ENCODE measurements at places on chromosomes 5 and 9.

GRCh38 chr9:121839726-121840500 lies 188.5 kb downstream of the DAB2IP start:
- peak; percentile 40 for DNase-seq

- no peak for DNase-seq
Measured at GRCh38 chr9:78828521-78828920, 531.6 kb downstream of the PSAT1 start.

DNA sequence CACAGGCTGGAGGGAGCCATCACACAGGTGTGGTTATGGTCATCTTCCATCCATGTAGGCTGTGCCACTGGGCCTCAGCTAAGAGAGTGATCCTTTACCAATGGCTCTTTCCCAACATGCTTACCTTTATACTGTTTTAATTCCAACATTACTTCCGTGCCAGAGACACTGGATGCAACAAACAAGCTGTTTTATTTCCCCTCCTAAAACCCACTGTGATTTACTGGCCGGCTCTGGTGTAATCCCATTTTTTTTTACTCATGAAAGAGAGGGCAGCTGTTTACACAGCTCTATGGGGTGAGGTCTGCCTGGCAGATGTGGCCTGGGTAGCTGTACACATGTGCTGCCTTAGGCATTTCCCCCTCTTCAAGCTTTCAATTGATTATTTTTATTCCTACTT lies 58.5 kb downstream of the MACROH2A1 start:
- DNase-seq, result no peak

GRCh38 chr5:34051374-34051980 lies 8.5 kb upstream of the C1QTNF3 start:
- no peak for DNase-seq

DNA sequence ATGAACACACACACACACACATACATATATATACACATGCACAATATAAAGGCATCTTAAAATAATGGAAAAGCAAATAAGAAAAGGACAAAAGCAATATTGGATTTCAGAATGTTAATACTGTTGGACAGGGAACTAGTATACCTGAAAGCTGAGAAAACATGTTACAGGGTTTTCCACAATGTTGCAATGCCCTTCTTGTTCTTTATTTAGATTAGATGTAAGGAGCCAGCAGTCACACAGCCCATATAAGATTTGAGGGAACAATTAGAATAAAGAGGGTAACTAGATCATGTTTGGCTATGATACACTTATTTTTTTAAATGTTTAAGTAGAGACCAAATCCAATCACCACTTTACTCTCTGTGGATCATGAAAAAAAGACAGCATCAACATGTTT lies 61.7 kb downstream of the SH3TC2 start:
- no peak for DNase-seq

GRCh38 chr5:169389318-169389717 lies 88.4 kb upstream of the SLIT3 start:
- no peak for DNase-seq

DNA sequence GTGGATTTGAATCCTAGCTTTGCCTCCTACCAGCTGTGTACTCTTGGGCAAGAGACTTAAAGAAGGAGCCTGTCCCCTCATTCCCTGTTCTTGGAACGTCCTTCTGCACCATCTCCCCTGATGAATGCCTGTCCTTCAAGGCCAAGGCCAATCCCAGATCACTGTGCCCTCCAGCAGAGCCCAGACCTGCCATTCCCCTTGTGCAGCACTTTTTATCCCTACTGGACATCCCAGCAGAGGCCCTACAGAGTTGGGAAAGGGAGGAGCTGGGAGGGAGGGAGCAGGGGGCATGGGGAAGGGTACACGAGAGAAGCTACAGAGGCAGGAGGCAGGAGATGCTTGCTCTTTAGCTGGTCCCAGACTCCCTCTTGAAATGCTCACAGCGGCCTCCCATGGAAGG lies 223.9 kb downstream of the PBX3 start:
- DNase-seq, result no peak

- DNase-seq, result no peak
Measured at GRCh38 chr9:3436629-3437420, 89.0 kb downstream of the RFX3 start.

- DNase-seq, result no peak
Measured at GRCh38 chr5:130061746-130062145, 157.5 kb downstream of the CHSY3 start.

DNA sequence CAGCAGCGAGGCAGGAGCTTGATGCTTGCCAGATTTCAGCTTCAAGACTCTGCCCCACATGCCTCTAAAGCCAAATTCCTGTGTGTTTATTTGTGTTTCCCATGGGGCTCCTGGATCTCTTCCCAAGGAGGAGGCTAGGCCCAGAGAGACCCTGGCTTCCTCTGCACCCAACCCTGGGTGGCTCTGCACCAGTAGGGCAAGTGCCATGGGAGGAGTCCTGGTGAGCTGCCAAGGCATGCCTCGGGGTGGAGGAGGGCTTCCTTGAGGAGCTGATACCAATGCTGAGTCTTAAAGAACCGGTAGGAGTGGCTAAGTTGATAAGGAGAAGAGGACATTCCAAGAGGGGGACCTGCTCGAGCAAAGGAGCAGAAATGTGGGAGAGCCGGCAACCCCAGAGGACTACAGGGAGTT lies 6.8 kb upstream of the TIFAB start:
- DNase-seq, result no peak

DNA sequence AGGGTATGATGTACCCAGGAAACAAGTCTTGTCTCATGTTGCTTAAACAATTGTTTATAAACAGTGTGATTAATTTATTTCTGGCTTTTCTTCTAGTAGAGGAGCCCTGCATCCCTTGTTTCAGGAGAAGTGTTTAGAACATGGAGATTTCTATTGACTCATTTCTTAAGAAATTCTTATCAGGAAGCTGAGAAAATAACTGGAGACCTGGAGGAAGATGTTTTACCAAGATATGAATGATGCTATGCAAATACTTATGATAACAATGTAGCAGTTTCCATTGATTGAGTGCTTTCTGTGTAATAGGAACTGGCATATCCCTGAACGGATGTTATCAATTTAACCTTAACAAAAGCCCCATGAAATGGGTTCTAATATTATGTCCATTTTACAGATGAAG lies 108.6 kb downstream of the FBXO38 start:
- DNase-seq, result no peak

- DNase-seq, result no peak
Measured at GRCh38 chr9:3138231-3139229, 294.6 kb upstream of the PUM3 start.

DNA sequence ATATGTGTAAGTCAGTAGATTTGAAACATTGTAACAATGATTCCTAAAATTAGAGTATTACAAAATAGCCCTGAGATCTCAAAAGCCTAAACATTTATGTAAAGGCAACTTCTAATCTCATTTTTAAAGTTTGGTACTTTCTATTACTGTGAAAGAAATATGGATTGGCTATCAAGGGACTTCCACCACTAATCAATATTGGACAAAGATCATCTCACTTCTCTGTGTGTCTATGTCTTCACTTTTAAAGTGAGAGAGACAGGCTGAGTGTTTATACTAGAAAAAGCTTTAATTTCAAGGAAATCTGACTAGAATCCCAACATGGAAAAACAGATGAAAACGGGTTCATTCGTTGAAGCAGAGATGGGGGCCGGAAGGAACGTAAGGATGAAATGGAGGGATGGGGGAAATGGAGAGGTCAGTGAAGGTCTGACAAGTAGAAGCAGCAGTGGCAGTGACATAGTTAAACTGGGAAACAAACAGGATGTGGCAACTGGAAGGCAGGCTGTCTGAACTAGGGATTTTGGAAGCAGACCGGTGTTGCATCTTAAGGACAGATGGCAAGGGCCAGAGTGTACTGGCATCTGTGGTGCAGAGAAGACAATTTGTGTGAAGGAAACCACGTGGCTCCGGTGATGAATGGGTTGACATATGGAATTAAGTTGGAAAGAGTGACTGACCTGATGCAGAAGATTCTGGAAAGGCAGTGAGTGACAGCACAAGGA lies 60.8 kb downstream of the PDE4D start:
- no peak for DNase-seq

DNA sequence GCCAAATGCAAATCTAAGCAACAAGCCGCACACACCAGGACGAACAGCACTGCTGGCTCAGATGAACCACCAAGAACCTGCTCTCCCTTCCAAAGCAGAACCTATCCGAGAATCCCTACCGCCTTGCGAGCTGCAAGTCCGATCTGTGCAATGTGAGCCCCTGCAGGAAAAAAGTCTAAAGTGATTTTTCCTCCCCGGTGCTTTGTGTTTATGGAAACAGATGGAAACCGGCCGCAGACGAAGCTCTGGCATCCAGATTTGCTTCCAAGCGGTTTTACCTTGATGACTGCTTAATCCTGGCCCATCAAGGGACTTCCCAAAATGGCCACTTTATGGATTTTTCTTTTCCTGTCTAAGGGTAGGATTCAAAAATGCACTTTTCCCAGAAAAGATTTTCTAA lies 112.5 kb downstream of the VAV2 start:
- DNase-seq, result no peak

DNA sequence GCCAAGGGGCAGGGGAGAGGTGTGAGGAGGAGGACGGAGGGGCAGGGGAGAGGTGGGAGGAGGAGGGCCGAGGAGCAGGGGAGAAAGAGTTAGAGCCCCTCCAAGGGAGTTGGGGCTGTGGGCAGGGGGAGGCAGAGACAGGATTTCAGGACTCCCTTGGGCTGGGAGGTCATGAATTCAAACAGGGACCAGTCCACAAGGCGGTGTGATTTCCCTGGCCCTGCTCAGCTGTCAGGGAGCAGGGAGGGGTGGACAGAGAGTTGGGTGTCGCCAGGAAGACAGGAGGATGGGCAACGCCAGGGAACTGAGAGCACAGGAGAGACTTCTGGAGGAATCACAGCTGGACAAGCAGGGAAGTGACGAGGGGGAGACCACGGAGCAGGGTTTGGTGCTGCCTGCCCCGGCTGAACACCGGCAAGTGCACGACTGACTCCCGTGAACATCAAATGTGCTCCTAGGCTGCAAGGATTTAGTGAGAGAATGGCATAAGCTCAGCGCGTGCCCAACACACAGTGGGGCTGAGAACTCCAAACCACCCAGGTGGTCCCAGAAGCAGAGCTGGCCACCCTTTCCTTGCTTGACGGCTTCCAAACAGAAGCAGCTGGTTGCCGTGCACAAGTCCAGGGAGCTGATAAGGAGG lies 17.8 kb upstream of the OLFM1 start:
- no peak for DNase-seq

DNA sequence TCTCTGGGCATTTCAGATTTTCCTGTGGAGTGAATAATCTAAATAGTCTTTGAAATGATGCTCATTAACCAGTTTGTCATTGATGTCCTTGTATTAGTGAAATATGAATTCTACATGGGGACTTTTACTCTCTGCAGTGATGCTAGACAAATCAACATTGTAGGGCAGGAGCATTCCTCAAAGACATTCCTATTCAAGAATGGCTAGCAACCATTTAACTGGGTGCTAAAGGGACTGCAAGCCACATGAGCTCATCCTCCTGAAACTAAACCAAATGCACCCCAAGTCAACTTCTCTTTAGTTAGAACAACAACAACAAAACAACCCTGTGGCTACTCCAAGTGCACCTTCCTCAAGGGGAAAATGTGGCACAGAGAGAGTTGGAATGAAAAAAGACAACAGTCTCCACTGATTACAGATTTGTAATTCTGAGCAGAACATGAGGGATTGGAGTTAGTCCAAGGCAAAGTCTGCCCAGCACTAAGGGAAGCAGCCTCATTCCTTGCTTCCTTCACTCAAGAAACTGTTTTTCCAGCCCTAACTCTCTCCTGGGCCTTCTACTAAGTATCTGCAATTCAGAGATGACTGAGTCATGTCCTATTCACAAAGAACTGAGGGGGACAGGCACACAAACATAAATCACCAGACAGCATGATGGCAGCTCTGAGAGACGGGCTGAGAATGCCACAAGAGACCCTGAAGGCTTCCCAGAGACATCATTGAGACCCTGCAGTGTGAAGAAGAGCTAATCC lies 82.0 kb upstream of the WWC1 start:
- DNase-seq, result no peak
